ENCODE measurements at places on chromosomes 11 and 22.

- no peak for DNase-seq
These were observed 12.8 kb upstream of the HYLS1 start for GRCh38 chr11:125874556-125875124.

- no peak for DNase-seq
These were observed 39.6 kb downstream of the ARRB1 start for GRCh38 chr11:75311858-75312288.

DNA sequence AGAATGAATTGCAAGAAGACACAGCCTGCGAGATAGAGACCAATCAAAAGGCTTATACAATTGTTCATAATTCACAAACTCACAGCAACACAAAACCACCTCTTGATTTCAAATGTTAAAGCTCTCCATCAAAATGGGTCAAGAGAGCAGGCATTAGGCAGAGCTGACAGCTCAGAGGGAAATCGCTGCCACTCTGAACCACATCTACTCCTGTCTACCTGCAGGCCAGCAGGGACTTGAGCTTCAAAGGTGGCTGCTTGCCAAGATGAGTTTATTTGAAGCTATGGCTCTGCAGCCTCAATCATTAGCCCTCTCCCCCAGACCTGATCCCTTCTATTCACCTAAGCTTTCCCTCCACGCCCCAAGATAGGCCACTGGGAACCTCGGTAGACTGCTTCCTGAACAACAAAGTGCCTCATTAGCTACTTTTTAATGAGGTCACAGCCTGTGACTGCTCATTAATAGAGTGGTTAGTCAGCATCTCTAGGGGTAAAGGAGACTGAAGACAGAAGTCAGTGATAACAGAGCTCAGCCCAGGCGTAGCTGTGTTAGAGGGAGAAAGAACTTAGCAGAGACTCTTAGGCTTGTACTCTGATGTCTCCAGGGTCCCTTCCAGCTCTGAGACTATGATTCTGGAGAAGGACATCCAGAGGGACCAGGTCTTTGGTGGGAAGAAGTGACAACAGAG, 21.2 kb upstream of the OR10A5 start:
- no peak for DNase-seq

GRCh38 chr11:66561178-66561974, 7.0 kb downstream of the CTSF start:
- no peak for DNase-seq

DNA sequence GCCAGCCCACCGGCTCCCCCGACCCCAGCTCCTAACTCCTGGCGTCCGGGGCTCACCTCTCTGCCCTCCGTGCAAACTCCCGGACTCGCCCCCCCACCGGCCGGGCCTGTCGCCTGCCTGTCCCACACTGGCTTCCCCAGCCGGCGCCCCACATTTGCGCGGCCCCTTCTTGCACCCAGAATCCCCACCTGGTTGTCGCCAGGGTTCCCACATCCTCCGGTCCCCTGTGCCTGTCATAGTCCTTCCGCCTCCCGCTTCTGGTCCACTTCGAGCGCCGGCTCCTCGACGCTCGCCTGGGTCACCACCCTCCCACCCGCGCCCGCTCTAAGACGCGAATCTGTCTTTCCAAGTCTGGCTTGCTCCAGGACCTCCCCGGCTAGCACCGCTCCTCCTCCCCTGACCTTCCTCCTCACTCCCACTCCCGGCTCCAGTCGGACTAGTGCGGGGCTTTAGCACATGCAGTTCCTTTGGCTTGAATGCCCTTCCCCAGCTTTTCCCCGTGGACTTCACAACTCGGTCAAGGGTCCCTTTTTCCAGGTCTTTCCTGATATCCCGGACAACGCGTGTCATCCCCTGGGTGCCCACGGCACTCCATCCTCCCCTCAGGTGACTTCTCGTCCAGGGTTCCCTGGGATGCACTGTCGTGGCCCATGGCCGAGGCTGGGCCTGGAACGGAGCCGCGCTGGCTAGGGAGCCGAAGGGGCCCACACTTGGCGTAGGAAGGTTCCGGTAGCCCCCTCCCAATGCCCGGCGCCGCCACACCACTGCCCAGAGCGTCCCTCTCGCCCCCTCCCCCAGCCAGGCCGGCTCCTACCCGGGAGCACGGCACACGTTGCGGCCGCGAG, 635 bp downstream of the SCARF2 start:
- DNase-seq = no peak

DNA sequence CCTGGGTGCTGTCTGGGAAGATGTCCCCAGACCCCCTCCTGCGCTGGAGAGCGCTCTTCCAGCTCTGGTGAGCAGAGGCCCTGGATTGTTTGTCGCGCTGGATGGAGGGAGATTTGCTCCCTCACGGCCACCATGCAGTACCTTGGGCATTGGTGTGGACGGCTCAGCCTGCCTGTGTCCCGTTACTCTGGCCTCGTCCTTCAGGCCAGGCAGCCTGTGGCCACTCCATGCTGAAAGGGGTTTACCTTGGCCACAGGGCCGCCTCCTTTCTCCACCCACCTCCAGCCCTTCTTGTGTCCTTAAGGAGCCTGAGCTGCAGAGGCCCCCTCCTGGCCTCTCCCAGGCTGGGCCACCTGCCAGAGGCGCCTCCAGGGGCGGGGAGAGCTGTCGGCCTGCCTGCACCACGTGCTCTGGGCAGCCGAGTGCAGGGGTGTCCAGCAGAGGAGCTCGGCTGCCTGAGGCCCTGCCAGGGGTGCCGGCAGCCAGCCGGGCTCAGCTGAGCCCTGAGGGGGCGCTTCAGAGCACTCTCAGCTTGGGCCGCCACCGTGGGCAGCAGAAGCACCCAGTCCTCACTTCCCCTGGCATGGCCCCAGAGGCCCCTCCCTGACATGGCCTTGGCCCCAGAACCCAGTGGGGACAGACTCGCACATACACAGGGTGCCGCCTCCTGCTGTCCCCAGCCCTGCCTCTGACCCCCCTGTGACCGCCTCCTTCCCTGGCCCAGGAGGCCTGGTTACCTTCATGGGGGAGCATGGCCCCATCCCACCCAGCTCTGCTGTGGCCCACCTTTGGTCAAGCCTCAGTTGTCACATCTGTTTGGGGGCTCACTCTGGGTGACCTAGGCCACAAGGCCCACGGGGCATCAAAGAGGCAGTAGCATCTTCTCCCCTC, 3.4 kb downstream of the CCND1 start:
- no peak for DNase-seq

DNA sequence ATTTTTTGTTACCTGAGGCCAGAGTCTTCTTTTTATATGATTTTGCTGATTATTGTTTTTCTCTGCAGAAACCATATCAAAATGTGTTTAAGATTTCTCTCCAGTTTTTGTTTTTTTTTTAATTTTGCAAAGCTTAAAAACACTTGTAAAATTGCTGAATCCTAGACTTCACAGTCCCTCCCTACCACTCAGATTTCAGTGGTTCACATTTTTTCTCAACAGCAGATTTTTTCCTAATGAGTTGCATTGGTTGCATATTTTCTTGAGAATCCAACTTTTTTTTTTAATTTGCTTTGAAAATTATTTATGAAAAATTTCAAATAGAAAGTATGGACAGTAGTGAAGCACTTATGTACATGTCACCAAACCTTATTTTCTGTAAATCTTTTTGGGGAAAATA, 5.8 kb downstream of the ARL14EP start:
- DNase-seq = no peak

GRCh38 chr11:133895551-133895950, 50.2 kb upstream of the SPATA19 start:
- no peak for DNase-seq

- no peak for DNase-seq
These were observed 3.5 kb upstream of the TPBGL start for GRCh38 chr11:75237050-75237449.

DNA sequence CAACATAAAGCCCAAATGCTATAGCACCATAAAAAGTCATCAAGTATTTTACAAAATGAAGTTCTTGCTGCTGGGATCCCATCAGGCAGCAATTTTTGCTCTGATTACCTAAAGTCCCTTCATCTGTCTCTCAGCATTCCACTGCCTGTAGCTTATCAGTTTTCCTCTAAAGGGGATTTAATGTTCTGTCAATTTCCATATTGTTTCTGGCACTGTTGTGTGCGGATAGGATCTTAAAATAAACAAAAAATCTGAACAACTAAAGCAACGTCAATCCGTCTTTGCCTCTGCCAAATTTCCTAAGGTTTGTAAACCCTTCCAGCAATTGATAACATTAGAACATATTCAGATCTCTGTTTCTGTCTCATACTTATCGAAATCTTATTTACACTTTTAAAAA, 1126.3 kb upstream of the RAG2 start:
- DNase-seq = no peak

DNA sequence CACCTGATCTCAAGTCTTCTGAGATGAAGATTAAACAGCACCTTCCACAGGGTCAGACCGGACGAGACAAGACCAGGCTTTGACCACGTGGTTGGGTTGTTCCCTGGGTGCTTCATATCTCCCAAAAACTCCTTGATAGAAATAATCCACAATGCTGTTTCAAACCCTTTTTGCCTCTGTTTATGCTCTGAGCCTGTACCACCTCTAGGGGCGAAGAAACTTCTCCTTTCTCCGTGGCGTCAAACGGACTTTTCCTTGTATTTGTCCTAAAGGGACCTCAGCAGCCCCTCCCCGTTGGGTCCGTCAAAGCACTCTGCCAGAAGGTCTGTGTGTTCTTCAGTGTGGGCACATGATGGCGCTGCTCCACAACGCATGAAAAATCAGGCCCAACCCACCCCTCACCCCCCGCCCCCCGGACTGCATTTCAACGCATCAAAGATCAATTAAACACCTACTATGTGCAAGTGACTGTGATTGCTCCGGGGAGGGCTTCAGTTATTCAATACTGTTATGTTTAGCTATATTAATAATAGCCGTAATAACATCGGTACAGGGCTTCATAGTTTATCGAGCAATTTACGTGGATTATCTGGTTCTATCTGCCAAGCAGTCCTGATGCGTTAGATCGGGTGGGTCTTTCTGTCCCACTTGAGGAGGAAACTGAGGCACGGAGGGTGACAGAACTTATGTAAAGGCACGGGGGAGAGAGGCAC, 17.3 kb upstream of the EIF3D start:
- no peak for DNase-seq

DNA sequence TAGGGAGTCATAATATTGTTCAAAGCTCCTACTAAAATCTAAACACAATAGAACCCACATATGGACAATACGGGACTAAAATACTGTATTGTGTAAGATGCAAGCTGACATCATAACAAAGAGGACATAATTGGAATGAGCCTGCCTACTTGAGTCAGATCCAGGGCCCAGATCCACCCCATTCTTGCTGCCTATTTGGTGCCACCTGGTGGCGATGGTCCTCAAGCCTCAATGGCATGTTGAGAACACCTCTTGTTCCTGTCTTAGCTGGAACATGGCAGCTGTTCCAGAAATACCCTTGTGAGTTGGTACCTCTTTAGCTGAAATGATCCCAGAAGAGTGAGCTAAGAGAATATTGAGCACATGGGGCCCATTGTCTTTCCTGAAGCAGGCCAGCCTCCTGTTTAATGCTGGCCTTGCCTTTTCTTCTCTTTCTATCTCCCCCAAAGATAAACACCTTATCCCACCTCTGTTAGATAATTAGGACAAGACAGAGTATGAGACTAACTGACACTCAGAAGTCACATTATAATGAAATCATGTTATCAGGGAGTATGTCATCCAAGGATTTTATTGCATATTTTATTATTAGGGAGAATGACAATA, 680.9 kb upstream of the ANO5 start:
- no peak for DNase-seq

- DNase-seq = no peak
These were observed 9.2 kb upstream of the FAM83F start for GRCh38 chr22:39985383-39986035.

DNA sequence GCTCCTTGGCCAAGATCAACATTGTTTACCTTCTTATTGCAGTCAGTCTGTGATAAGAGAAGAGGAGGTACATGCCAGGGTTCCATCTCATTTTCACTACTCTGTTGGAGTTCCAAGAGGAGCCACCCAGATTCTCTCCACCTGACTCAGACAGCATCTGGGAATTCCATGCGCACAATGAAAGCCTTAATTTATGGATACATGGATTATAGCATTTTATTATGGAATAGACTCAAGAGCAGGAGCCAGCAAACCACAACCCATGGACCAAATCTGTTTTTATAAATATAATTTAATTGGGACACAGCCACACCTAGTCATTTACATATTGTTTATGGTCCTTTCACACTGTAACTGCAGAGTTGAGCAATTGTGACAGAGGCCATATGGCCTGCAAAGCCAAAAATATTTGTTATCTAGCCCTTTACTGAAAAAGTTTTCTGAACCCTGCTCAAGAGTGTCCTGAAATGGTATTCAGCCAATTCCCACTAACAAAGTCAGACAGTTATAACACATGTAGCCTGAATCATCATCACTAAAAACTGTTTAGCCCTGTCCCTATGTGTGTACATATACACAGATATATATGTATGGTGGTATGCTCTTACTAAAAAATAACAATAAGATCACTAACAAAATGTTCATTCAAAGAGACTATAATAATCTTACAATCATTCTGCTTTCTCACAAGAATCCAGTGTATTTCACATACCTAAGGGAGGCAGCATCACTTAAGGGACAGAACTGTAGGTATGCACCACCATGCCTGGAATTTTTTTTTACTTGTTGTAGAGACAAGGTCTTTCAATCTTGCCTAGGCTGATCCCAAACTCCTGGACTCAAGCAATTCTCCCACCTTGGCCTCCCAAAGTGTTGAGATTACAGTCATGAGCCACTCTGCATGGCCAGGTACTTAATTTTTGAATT, 104.5 kb upstream of the TEAD1 start:
- DNase-seq = no peak

DNA sequence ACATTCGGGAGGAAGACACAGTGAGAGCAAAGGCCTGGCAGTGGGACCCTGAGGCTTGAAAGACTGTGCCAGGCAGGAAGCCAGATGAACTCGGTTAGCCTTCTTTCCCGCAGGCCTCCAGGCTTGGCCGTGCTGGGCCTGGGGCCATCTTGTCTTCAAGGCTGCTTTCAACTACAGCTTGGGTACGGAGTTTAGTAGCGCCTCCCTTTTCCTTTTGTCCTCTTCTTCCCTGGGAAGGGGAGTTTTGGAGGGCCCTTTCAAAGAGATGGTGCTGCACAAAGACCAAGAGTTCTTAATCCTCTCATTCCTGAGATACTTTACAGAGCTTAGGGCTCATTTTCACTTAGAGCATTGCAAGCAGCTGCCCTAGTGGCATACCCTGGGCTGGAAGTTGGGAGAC, 87.5 kb downstream of the TP53I11 start:
- no peak for DNase-seq

- no peak for DNase-seq
These were observed 8.0 kb upstream of the CTSD start for GRCh38 chr11:1771700-1772099.

DNA sequence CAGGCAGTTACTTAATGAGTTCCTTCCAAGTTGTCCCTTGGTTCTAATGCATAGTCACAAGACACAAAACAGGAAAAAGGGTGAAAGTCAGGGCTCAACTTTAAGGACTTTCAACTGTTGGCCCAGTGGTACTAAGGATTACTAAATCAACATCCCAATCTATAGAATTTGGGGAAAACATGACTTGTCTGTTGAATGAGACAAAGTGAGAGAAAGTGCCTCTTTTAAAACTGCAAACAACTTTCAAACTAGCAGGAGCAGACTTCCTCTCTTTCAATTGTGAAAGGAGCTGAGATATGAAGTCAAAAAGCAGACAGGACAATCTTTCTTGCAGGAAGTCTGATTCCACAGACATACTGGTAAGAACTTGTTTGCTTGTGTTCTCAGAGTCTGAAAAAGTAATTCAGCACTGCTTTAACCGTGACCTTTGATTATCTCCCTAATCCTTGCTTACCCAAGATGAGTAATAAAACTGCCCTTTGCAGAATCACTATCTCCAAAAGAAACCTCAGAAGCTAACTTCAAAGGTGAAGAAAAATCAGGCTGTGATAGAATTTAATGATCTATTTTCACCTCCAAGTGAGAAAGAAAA, 960.7 kb upstream of the RAG2 start:
- DNase-seq = no peak

All from cortex of kidney (tissue), 1 donor.